GM13977 (cell line): ENCODE measurements at places on chromosomes 5 and 9.

- DNase-seq: no peak
Observed at GRCh38 chr5:124056991-124057723, 545.2 kb downstream of the CSNK1G3 start.

GRCh38 chr9:68974431-68974830 lies 39.5 kb downstream of the PRKACG start:
- DNase-seq: peak; percentile 67

- DNase-seq: no peak
Observed at GRCh38 chr9:131735238-131736128, 4.4 kb downstream of the RAPGEF1 start.

- no peak for DNase-seq
Observed at GRCh38 chr9:116066221-116066620, 87.4 kb upstream of the PAPPA start.

GRCh38 chr9:90034071-90034470 lies 429.3 kb downstream of the GADD45G start:
- no peak for DNase-seq
